Activated CD4-positive, alpha-beta T cell treated with anti-CD3 and anti-CD28 coated beads for 36 hours (primary cell): ENCODE measurements at places on chromosomes 5 and 9.

GRCh38 chr5:84370176-84370575 is 14.5 kb downstream of the EDIL3 start:
- no peak for DNase-seq

- no peak for DNase-seq
Observed at GRCh38 chr5:14286574-14287421, 143.7 kb downstream of the TRIO start.

- DNase-seq, result no peak
Observed at GRCh38 chr5:93748875-93749397, 7.5 kb upstream of the POU5F2 start.

- no peak for DNase-seq
Observed at GRCh38 chr5:170636206-170636605, 132.4 kb downstream of the KCNIP1 start.

DNA sequence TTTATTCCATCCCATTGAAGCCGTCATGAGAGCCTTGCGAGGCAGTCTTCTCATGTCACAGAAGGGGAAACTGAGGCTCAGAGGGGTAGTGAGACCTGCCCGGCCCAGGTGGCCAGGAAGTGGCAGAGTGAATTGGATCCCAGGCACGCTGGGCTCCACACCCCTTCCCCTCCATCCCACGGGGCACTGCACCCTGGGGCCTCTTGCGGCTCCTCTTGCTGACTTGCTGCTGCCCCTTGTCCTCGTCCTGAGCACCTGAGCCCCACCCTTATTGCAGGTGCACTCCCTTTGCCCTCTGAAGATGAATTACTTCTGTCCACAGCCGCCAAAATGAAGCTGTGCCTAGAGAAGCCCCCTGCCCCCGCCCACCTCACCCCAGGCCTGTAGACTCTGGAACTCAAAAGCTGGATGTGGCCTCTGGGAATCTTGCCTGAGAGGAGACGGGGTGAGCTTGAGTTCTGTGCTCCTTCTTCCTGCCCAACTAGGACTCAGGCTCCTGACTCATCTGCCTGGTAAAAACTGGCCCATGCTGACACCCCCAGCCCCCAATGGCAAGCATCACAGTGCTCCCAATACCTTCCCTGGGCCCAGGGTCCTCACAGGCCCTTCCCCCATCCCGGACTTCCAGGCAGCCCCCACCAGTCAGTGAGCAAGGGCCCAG is 6.4 kb downstream of the NEURL1B start:
- no peak for DNase-seq

DNA sequence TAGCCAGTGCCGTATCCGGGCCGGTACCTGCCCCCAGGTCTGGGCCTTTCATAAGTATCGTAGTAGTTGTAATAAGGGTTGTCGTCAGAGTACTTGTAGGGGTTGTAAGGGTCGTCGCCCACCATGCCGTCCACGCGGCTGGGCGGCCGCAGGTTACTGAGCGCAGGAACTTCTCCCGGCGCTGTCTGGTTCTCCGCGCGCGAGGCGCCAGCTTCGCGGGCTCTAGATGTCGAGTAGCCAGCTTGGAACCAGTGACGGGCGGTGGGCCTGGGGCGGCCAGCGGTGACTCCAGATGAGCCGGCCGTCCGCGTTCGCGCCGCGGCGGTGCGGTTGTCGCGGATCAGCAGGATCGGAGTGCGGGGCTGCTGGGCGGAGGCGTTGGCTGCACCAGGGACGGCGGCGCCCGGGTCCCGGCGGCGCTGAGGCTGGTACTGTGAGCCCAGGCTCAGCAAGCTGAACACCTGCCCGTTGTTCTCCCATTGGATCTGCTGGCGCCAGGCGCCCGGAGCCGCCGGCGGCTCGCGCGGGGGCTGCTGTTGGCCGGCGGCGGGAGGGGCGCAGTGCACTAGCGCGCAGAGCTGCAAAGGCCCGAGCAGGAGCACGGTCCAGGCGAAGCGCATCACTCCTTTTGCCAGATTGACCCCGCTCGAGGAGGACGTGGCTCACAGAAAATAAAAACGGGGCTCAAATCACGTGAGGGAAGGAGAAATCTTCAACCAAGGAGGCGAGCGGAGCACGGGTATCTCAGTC is 518 bp downstream of the LOX start:
- peak; percentile 31 for DNase-seq

- DNase-seq, result no peak
Observed at GRCh38 chr5:9348401-9348996, 197.4 kb downstream of the SEMA5A start.

DNA sequence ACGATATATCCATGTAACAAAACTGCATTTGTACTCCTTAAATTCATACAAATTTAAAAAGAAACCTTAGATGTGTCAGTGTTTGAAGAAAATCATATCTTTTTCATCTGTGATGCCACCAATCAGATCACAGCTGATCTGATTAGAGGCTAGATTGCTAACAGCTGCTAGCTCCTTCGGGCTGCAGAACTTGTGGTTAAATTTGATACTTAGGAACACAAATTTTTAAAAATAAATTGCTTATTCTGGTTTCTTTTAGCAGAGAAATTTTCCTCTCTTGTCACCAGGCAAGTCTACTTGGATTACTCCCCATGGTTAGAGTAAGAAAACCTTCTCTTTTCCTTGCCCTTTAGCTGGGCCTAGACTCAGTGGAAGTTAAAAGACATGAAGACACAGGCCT is 94.6 kb upstream of the RANBP6 start:
- DNase-seq, result no peak

GRCh38 chr5:97623441-97623840 is 440.4 kb upstream of the RIOK2 start:
- DNase-seq, result no peak

GRCh38 chr5:107885601-107886000 is 214.9 kb upstream of the EFNA5 start:
- DNase-seq, result no peak

GRCh38 chr5:40754381-40755092 is 1.2 kb downstream of the TTC33 start:
- DNase-seq, result no peak

DNA sequence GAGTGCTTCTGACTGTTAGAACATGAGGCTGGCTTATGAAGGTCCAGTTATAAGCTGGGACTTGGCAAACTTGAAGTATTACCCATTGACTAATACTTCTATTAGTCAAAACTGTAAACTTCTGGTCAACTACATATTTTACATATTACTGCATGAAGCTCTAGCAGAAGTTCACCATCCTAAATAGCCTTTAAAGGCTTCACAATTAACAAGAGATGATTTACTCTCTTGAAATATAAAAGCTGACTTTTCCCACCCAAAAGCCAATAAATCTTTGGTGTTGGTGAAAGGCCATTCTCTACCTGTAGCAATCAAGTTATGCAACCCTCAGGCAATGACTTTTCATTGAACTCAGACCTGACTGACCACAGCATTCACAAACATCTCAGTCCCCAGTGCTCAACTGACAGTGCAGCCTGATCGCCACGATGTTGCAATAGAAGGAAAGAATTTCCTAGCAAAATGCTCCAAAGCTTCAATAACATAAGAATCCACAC is 345.6 kb downstream of the EBF1 start:
- no peak for DNase-seq

DNA sequence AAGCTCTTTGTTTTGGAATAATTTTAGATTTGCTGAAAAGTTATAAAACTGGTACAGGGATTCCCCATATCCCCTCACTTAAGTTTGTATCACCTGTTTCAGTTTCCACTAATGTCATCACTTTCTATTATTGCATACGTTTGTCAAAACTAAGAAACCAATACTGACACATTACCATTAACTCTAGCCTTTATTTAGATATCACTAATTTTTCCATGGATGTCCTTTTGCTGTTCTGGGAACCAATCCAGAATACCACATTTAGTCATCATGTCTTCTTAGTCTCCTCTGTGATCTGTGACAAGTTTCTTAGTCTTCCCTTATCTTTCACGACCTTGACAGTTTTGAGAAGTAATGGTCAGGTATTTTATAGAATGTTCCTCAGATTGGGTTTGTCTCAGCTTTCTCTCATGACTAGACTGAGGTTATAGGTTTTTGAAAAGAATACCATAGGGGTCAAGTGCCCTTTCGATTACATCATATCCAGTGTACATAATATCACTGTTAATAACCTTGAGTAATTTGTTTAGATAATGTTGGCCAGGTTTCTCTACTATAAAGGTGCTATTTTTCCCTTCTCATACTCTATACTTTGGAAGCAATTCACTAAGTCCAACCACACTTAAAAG is 51.9 kb upstream of the NMUR2 start:
- no peak for DNase-seq
